ENCODE measurements at places on chromosomes 11 and 22. TPM values are rescaled to one million over a fixed set of nuclear protein-coding genes. Genes with fewer than 3 reads are reported as not detected.

- peak; percentile 81 for DNase-seq
These were observed 17.5 kb downstream of the ATG16L2 start for GRCh38 chr11:72831521-72832300.

HTR3B gene
- polyA plus RNA-seq: 0.09 TPM

DNA sequence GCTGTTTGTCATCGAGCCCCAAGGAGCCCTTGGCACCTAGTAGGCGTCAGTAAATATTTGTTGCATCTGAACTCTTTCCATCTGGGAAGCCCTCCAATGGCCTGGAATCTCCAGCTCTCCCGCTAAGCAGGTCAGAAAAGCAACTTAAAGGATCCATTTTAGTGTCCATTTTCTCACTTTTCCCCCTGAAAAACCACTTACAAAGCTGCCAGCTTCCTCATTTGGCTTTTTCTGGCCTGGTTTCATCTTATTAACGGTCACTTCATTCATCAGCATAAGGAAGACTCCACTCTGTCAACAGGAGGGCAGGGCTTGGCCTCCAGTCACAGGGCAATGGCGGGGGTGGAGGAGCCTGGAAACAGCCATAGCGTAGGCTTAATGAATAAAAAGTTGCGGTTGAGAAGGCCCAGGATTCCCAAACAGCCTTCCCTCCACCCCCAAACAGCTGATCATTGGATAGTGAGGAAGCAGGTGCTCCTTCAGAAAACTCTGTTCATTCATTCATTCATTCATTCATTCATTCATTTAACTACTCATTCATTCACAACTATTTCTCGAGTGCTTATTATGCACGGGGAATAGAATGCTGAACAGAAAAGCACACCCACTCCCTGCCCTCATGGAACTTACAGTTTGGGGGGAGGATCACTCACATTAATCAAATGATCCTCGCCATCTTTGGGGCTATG lies 104.5 kb upstream of the RCN1 start:
- DNase-seq: no peak

OR52H1 gene
- not detected for polyA plus RNA-seq

DNA sequence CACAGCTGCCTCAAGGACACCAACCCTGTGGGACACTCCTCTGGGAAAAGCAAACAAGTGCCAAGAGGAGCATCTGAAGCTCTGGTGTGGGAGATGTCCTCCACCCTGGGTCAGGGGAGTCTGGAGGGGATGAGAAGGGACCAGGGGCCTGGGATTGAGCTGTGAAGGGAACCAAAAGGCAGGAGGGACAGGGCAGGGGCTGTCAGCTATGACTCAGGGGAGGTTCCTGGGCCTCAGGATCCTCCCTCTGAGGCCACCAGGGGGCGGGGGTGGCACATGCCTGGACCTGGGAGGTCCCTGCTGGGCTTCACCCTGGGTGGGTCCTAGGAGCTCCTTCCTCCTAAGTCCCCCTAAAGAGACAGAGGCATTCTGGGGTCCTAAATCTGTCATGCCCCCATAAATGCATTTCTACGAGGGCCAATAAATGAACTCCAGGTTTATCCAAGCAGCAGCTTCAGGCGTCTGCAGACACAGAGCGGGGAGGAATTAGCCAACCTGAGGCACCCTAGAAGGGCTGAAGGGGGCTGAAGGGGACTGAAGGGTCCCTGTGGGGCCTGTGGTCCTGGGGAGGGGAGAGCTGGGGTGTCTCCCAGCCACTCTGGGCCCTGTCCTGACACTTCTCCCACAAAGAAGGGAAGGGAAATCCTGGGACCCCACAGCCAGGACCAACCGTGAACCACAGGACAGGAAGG lies 31.9 kb upstream of the IGLL5 start:
- DNase-seq: no peak

DNA sequence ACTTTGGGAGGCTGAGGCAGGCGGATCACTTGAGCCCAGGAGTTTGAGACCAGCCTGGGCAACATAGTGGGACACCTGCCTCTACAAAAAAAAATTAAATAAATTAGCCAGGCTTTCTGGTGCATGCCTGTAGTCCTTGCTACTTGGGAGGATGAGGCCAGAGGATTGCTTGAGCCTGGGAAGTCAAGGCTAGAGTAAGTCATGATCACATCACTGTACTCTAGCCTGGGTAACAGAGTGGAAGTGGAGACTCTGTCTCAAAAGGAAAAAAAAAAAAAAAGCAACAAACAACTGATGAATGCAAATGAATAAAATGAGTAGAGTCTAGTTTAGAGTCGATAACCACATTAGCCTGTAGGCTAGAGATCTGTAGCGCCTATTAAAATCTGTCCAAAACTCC lies 3.9 kb upstream of the BCL2L13 start:
- DNase-seq: no peak

HBD gene
- not detected for polyA plus RNA-seq

GRCh38 chr11:92206441-92206840 lies 18.2 kb upstream of the FAT3 start:
- DNase-seq: no peak

C11orf21 gene
- 5.0 TPM for polyA plus RNA-seq

GRCh38 chr11:122317305-122317704 lies 201.3 kb upstream of the BLID start:
- peak; percentile 55 for DNase-seq

NR1H3 gene
- polyA plus RNA-seq: 20.9 TPM

DNA sequence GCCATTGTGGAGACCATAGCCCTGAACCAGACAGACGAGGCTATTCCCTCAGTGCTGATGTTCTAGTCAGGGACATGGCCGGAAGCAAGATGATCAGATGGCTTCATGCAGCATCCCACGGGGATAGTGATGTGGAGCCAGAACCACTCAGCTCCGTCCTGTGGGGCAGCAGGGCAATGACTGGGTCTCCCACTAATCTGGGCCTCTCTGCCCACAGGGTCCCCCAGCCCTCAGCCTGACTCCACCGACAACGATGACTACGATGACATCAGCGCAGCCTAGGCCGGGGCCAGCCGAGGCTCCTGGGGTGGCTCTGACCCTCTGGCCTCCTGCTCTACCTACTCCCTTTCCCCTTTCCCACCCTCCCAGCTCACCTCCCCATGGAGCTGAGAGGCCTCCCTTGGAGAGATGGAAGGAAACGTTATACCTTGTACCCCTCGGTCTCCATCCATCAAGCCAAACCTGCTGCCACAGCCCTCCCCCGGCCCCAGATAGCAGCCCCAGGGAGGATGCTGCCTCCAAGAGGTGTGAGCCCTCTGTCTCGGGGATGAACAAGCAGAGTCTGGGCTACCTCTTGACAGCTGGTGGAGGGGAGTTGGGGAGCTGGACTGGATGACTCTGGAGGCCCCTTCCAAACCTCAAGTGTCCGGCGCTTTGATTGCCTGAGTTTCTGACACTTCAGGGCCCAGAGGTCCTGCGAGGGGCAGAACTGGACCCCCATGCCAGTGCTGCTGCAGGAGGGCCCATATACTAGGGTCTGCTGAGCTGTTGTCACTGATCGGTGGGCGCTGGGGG lies 47.8 kb downstream of the CD6 start:
- DNase-seq: no peak

APOA1 gene
- 1.8 TPM for polyA plus RNA-seq

CCDC15 gene
- 2.7 TPM for polyA plus RNA-seq

GAL3ST3 gene
- 0.34 TPM for polyA plus RNA-seq

All from hindlimb muscle (tissue), 1 donor.